ENCODE measurements at places on chromosomes 5 and 9. TPM values are rescaled to one million over a fixed set of nuclear protein-coding genes. Genes with fewer than 3 reads are reported as not detected.
A peak's percentile ranks its signal among the peaks of the same experiment; 100 is the strongest.

- no peak for DNase-seq
Observed at GRCh38 chr5:59034498-59035186, 451.8 kb downstream of the RAB3C start.

DNA sequence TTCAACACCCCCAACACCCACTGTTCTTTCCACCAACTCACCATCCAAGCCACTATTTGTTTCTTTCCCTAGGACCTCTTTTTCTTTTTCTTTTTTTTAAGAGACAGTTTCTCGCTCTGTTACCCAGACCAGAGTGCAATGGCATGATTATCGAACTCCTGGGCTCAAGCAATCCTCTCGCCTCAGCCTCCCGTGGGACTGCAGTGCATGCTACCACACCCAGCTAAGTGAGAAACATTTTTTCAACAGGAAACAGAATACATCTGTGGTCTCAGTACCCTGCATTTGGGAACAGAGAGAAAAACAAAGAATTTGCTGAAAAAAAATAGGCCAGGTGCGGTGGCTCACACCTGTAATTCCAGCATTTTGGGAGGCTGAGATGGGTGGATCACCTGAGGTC is 24.6 kb downstream of the B4GALT1 start:
- no peak for DNase-seq

DNA sequence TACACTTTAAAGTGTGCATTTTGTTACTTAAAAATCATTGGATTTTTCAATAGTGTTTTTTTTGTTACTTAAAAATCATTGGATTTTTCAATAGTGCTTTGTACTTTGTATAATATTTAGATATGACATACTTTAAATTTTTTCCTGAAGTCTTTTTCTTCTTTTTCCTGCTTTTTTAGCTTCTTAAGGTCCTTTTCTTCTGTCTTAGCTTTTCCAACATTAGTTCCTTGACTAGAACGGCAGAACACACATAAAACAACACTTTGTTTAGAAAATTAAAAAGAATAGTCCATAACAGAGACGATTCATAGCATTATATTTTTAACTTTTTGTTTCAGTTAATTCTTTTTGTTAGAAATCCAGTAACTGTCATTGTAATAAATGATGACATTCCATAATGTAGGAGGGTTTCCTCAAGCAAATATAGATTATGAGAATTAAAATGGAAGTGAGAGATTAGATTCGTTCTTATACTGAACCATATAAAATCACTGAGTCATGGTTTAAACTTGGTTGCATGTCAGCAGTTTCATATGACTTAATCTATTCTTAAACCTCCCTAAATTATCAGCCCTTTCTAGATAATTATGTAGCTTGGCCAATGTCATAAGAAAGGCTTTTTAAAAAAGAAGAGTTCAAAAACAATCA is 45.3 kb upstream of the RICTOR start:
- no peak for DNase-seq

GRCh38 chr5:56638768-56639238 is 176.5 kb upstream of the MAP3K1 start:
- no peak for DNase-seq

GRCh38 chr5:116507051-116507537 is 67.5 kb downstream of the SEMA6A start:
- DNase-seq: no peak

GRCh38 chr5:142280066-142281007 is 44.5 kb downstream of the SPRY4 start:
- peak; percentile 84 for DNase-seq

FRMPD1 gene
- 0.27 TPM for total RNA-seq

FAM169A gene
- 6.5 TPM for total RNA-seq

ZNF618 gene
- 1.7 TPM for total RNA-seq

PCDHGB5 gene
- 13.9 TPM for total RNA-seq

PCDHB8 gene
- 2.3 TPM for total RNA-seq

Measured in cardiac septum (tissue), 1 donor.